ENCODE measurements at places on chromosomes 7 and 10. TPM values are rescaled to one million over a fixed set of nuclear protein-coding genes. Genes with fewer than 3 reads are reported as not detected.

DNA sequence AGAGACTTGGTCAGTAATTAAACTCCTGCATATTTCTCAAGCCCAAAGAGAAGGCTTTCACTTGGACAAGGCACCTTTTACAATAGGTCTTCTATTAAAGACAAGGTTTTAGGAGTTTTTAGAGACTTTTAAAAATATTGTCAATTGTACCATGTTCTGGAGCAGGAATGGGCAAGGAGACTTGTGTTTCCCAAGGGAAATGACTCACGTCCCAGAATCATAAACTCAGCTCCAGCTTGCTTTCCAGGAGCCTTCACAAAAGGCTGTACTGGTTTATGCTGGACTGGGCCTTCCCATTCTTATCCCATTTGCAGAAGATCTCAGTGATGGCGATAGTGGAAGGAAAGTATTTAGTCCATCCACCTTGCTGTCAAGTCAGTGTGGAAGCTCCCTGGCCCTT, 7.8 kb upstream of the GLI3 start:
- no peak for DNase-seq
- H3K27me3 ChIP-seq = peaks cover 22% of the 10 kb centered on the region
- H3K4me3 ChIP-seq = no peak overlapping the region
- no peaks in the 10 kb centered on the region for H3K36me3 ChIP-seq
- no peaks in the 10 kb centered on the region for H3K4me1 ChIP-seq

DNA sequence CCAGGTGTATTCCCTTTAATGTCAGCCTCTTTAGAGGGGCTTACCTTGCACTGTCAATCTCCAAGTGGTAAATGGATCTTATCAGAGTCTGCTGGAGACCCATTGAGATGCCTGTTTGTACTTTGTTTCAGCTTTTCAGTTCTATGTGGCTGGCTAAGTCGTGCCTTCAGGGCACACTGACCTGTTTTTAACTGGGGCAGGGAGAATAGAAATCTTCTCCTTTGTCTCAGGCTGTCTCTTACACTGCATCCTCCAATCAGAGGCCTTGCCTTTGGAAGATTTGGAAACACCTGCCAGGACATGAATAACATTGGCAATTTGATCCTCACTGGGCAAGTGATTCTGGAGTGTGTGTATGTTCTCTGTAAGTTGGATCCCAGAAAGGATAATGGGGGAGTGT, 65.0 kb downstream of the POU6F2 start:
- H3K4me3 ChIP-seq = no peak overlapping the region
- H3K27ac ChIP-seq = 0 out of 2 replicates have a peak overlapping the region, but pooled peaks have one; percentile 4
- H3K36me3 ChIP-seq = no peaks in the 10 kb centered on the region
- H3K27me3 ChIP-seq = no peaks in the 10 kb centered on the region
- no peak for DNase-seq

GRCh38 chr10:58210160-58210559, 57.5 kb downstream of the IPMK start:
- H3K36me3 ChIP-seq = no peaks in the 10 kb centered on the region
- DNase-seq = no peak
- H3K27ac ChIP-seq = no peak overlapping the region
- H3K4me3 ChIP-seq = no peak overlapping the region

DNA sequence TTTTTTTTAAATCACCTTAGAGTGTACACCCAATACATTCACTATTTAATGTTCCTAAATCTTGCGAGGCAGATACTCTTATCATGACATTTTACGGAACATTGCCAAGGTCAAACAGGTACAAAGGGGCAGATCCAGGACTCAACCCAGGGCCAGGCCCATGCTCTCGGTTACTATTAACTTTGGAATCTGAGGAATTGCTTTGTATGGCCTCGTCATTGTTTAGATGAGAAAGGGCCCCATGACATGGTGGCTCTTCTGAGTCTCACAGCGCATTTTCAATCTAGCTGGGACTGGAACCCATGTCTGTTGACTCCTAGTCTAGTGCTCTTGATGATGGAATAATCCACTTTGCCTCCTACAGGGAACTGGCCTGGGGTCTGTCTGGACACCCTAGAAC, 59.1 kb downstream of the GATA3 start:
- no peaks in the 10 kb centered on the region for H3K4me1 ChIP-seq
- no peak overlapping the region for H3K4me3 ChIP-seq
- no peaks in the 10 kb centered on the region for H3K36me3 ChIP-seq
- no peaks in the 10 kb centered on the region for H3K27me3 ChIP-seq

DNA sequence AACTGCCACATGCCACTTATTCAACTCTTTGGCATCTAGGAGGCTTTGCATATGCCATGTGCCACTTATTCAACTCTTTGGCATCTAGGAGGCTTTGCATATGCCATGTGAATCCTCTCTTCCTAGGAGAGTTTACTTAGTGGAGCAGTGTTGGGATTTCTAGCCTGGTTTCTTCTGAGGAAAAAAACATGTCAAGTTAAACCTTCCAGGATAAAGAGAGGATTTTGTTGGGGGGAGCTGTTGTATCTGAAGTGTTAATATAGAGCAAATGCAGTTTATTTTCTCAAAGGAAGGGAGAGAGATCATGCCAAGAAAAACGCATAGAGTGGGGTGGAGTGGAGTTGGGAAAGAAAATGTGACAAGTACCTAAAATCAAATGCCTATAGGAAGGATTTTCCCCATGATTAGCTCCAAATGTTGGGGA, 91.5 kb downstream of the MCU start:
- H3K27ac ChIP-seq = peak overlapping the region; percentile 82
- H3K4me3 ChIP-seq = no peak overlapping the region
- no peaks in the 10 kb centered on the region for H3K36me3 ChIP-seq
- H3K4me1 ChIP-seq = peaks cover 41% of the 10 kb centered on the region
- H3K27me3 ChIP-seq = no peaks in the 10 kb centered on the region

DNA sequence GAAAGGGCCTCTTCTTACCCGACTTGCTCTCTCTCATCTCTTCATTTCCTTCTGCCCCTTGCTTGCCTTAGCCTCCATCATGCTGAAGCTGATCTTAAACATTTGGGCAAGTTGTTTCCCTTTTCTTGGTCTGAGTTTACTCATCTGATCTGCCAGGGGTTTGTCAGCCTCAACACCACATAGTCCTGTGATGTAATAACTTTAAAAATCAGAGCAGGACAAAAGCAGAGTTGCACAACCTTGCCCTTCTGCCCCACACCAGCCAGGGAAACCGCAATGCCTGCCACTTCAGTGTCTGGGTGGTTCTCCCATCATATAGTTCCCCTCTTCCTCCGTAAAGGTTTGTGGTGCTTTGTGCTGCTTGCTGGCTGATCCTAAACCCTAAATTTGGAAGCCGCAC, 9.9 kb upstream of the LIPM start:
- no peaks in the 10 kb centered on the region for H3K27me3 ChIP-seq
- H3K4me1 ChIP-seq = no peaks in the 10 kb centered on the region
- H3K27ac ChIP-seq = no peak overlapping the region
- no peak for DNase-seq
- H3K36me3 ChIP-seq = no peaks in the 10 kb centered on the region

DNA sequence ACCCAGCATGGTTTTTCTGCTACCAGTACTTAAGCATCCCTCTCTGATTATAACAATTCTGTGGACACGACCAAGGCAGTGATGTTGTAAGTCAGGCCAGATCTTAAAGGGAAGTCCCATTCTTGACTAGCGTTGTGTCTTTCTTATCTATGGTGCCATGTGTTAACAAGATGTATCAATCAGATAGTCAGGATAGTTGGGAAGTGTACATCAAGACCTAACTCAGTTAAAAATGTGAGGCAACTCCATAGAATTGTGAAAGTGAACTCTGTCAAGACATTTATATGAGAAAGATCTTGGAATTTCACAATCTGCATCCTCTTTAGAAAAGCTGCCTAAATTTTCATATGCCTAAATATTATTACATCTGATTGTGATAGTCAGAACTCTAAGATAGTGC, 341.7 kb upstream of the SEMA3D start:
- no peak overlapping the region for H3K4me3 ChIP-seq
- H3K4me1 ChIP-seq = no peaks in the 10 kb centered on the region
- no peaks in the 10 kb centered on the region for H3K27me3 ChIP-seq
- no peak for DNase-seq
- no peaks in the 10 kb centered on the region for H3K36me3 ChIP-seq

DNA sequence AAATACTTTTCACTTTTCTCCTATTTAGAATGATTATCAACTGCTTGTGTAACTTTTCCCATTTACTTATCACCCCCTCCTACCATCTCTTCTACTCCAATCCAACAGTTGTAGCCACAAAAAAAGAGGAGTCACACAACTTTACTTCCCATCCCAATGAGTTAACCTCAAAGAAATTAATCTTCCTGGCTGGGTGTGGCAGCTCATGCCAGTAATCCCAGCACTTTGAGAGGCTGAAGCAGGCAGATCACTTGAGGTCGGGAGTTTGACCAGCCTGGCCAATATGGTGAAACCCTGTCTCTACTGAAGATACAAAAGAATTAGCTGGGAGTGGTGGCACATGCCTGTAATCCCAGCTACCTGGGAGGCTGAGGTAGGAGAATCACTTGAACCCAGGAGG, 19.9 kb downstream of the SYPL1 start:
- H3K4me3 ChIP-seq = no peak overlapping the region
- H3K27me3 ChIP-seq = no peaks in the 10 kb centered on the region
- H3K4me1 ChIP-seq = 0 out of 2 replicates have a peak, but pooled peaks cover 7% of the 10 kb centered on the region
- peaks cover 14% of the 10 kb centered on the region for H3K36me3 ChIP-seq

- no peak overlapping the region for H3K4me3 ChIP-seq
- H3K36me3 ChIP-seq = no peaks in the 10 kb centered on the region
- no peak overlapping the region for H3K27ac ChIP-seq
- H3K4me1 ChIP-seq = no peaks in the 10 kb centered on the region
Measured at GRCh38 chr7:129072479-129073011, 17.6 kb upstream of the TNPO3 start.

Gene MACROH2A2
- total RNA-seq = 17.6 TPM

DNA sequence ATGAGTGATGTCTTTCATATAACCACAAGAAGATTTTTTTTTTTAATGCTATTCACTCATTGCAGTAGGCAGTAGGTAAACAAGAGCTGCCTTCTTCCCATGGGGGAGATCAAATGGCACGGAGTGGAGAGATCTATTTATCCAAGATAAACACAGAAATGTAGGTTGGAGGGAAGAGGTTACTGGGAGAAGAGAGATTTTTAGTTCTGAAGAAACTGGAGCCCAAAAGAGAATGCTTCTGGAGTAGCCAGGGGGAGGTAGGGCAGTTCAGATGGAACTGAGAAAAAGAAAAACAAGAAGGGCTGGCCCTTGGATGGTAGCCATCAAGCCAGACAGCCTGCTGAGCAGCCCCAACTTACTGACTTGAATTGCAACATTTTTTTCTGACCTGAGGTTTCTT, 270.1 kb upstream of the TPK1 start:
- 0 out of 2 replicates have a peak, but pooled peaks cover 1% of the 10 kb centered on the region for H3K36me3 ChIP-seq
- DNase-seq = no peak

Gene LIPK
- total RNA-seq = not detected

Gene OPALIN
- not detected for total RNA-seq

DNA sequence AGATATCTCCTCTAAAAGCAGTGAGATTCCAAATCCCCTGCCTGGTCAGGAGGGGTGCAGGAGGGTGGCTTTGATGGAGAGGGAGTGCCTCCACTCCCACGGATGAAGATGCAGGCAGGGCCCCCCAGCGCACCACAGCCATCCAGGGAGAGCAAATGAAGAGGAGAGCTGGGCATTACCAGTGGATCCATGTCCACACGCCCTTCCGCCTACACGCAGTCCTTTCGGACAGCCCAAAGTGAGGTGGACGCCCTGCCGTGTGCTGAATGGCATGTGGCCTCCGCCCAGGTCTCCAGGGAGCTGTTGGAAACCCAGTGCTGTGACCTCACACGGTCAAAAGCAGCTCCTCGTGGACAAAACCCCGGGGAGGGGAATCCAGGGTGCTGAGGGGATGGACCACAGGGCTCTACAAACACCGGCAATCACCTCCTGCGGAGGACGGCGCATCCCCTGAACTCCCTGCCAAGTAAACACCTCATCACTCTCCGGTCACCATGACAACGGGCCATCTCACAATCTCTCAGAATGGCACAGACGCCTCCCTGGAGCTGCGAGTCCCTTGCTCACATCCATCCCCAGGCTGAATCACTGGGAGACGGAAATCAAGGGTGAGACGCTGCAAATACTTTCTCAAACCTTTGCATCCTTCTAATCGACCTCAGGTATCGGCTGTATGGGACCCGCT, 35.0 kb upstream of the DNAAF5 start:
- no peak overlapping the region for H3K4me3 ChIP-seq
- no peaks in the 10 kb centered on the region for H3K27me3 ChIP-seq

- no peak for DNase-seq
- H3K4me1 ChIP-seq = no peaks in the 10 kb centered on the region
- H3K27me3 ChIP-seq = no peaks in the 10 kb centered on the region
- H3K27ac ChIP-seq = no peak overlapping the region
- no peak overlapping the region for H3K4me3 ChIP-seq
Measured at GRCh38 chr7:779480-779879, 52.4 kb upstream of the PRKAR1B start.

Gene FXYD4
- not detected for total RNA-seq

GRCh38 chr7:101924171-101924570, 106.7 kb downstream of the CUX1 start:
- H3K27ac ChIP-seq = 0 out of 2 replicates have a peak overlapping the region, but pooled peaks have one; percentile 39
- H3K4me3 ChIP-seq = no peak overlapping the region
- H3K36me3 ChIP-seq = no peaks in the 10 kb centered on the region
- no peak for DNase-seq

- no peak overlapping the region for H3K4me3 ChIP-seq
- no peaks in the 10 kb centered on the region for H3K27me3 ChIP-seq
- DNase-seq = no peak
- no peaks in the 10 kb centered on the region for H3K4me1 ChIP-seq
Measured at GRCh38 chr10:126321440-126321839, 66.8 kb downstream of the ADAM12 start.

GRCh38 chr7:115356139-115356746, 434.3 kb downstream of the MDFIC start:
- DNase-seq = peak; percentile 64
- H3K27me3 ChIP-seq = no peaks in the 10 kb centered on the region
- no peak overlapping the region for H3K27ac ChIP-seq
- no peaks in the 10 kb centered on the region for H3K4me1 ChIP-seq
- H3K4me3 ChIP-seq = no peak overlapping the region

Gene UCN3
- not detected for total RNA-seq

Gene ZNF277
- total RNA-seq = 22.5 TPM

- H3K4me1 ChIP-seq = no peaks in the 10 kb centered on the region
- peak; percentile 16 for DNase-seq
- H3K4me3 ChIP-seq = no peak overlapping the region
- H3K27ac ChIP-seq = no peak overlapping the region
- no peaks in the 10 kb centered on the region for H3K36me3 ChIP-seq
- no peaks in the 10 kb centered on the region for H3K27me3 ChIP-seq
Measured at GRCh38 chr7:46360296-46360695, 439.2 kb upstream of the IGFBP3 start.

Gene VPS26A
- 41.6 TPM for total RNA-seq

GRCh38 chr10:83539528-83540308, 599.6 kb upstream of the GHITM start:
- H3K4me1 ChIP-seq = peaks cover 9% of the 10 kb centered on the region
- no peaks in the 10 kb centered on the region for H3K27me3 ChIP-seq
- no peak overlapping the region for H3K27ac ChIP-seq
- no peak overlapping the region for H3K4me3 ChIP-seq
- no peaks in the 10 kb centered on the region for H3K36me3 ChIP-seq

Gene ZNF212
- 18.0 TPM for total RNA-seq

GRCh38 chr10:15096661-15097010, 519 bp upstream of the RPP38 start:
- no peaks in the 10 kb centered on the region for H3K36me3 ChIP-seq
- H3K4me1 ChIP-seq = peaks cover 3% of the 10 kb centered on the region
- H3K27ac ChIP-seq = peak overlapping the region; percentile 99
- DNase-seq = no peak
- peak overlapping the region; percentile 85 for H3K4me3 ChIP-seq

Data from GM23338 (cell line).